ENCODE measurements at places on chromosomes 2 and 18.
A peak's percentile ranks its signal among the peaks of the same experiment; 100 is the strongest.

GRCh38 chr2:60044484-60044883 lies 509.0 kb downstream of the BCL11A start:
- no peak for DNase-seq

DNA sequence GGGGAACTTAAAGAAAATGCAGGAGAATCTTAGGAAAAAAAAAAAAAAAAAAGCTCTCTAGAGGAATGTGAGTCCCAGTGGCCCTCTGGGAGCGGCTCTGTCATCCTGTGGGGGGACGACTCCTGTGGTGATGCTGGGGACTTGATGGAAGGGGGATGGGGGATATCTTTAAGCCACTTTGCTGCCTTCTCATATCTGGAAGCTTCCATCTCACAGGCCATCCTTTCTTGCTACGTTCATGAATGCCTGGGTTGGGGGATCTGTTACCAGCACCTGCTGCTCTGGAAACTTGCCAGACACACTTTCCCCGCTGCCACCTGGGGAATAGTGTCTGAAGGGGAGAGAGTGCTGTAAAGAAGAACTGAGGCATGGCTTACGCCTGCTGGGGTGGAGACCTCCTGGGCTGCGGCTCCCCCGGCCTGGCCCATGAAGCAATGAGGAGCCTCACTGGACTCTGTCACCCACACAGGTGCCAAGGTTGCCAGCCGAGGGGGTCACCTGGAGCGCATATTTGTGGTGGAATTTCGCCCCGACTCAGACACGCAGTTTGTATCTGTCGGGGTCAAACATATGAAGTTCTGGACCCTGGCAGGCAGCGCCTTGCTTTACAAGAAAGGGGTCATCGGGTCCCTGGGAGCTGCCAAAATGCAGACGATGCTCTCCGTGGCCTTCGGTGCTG lies 92.8 kb downstream of the RTN4 start:
- no peak for DNase-seq

DNA sequence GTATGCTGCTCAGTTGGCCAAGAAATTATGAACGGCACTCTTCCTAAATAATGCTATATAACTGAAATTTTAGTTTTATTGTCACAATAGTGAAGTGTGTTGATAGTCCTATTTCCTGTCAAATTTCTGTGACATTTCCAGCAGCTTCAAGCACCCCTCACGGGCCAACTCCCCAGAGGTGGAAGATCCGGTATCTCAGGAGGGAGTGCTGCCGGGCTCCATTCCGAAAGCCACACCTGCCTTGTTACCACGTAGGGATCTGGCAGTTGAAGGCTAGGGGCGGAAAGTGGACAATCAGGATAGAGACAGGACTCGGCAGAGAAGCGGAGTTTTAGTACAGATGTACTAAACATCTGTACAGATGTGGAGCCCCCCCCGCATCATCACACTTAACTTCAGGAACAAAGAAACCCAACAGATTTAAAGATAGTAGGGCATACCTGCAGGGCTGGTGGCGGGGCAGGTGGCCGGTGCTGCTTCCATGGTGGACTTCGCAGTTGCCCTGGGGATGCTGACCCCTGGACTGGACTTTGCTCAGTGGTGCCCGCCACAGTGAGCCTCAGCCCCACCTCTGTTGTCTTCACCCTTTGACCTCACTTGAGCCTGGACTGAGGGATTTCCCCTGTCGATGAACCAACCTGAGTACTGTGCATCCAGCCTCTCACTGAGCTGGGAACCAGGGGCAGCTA lies 22.3 kb downstream of the ASAP2 start:
- no peak for DNase-seq

DNA sequence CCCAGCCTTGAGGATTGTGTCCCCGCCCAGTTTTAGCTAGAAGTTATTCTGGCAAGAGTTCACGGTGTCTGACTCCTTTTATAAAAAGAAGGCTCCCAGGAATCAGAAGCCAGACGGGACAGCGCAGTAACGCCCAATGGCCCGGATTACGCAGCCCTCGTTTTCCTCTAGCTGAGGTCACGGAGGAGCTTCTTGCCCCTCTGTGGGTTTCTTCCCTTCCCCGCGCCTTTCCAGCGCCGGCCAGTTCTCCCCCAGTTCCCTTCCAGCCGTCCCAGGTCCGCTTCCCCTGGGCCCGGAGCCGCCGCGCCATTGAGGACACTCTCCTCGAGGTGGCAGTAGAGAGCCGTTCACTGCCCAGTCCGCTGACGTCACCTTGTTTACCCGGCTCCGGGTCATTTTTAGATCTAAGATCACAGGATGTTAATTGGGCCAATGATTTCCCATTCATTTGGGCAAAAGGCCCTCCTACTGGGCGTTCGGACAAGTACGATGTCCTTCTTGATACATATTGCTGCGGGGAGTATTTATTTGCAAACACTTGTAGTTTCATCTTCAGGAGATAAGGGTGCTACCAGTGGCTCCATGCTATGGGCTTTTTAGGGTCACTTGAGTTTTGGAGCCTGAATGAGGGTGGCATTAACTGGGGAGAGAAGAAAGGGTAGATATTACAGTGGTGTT lies 81.5 kb upstream of the PPM1B start:
- DNase-seq = peak; percentile 80

DNA sequence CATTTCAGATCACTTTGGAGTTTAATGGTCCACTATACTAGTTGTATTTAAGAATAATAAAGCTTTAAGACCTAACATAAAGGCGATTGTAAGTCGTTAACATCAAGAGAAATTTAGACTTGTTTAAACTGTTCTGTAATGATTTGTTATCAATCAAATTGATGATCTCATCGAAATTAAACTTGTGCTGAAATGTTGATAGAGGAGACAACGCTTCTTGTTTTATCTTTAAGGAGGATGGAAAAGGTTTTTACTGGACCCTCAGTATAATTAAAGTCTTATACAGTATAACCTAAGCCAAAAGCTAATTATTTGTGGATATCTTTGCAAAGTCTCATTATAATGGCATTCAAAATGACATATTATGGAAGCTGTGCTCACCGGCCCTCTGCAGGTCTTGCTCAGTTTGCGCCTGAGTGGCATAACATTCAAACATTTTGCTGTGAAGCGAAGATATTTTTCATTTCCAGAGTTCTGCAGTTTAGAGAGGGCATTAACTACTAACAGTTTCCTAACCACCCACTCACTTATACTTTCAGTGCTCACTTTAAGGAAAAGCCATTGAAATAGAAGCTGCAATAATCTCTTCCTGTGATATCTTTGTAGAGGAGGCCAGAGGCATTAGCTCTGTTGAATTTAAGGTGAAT lies 1.4 kb upstream of the SERTAD2 start:
- peak; percentile 64 for DNase-seq

DNA sequence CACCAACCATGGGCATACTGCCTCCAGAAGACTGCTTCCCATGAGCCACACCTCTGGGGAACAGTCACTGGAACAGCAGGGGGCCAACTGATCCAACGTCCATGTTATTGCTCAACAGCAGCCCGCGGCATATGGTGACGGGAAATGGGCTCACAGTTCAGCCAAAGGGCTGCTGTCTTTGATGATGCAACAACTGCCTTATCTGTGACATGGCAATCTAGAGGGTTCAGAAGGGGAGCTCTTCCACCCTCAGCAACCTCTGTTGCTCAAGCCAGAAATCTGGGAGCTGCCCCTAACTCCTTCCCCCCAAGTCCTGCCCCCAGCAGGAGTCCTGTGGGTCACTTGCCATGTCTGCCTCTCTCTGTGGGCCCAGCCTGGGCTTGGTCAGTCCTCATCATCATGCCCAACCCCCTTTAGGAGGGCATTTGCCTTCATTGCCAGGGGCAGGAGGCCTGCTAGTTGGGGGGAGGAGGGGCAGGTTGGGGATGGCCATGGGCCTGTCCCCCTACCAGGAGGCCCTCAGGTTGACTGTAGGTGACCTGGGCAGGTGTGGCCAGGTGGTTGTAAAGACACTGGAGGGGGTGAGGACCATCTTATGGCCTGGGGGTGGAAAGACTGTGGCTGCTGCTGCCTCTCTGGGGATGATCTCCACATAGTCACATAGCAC lies 212.9 kb downstream of the CYP26B1 start:
- DNase-seq = no peak

- DNase-seq = peak; percentile 97
These were observed 25.7 kb downstream of the MAP4K3 start for GRCh38 chr2:39411181-39411944.

GRCh38 chr2:233198026-233198425 lies 53.4 kb upstream of the ATG16L1 start:
- DNase-seq = no peak

DNA sequence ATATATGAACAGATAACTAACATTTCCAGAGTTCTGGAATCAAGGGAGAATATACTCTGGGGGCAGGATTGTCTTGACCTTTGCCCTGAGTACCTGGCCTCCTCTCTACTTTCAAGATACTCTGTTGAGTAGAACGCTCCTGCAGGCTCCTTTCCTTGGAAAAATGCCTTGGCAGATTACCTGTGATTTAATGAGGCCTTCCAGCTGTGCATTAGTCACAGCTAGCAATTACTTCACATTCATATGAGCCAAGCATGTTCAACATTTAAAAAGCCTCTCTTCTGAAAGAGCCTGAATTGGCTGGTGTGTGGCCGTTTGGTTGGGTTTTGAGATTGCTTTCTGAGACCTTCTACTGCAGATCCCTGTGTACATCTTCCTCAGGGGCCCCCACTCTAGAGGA lies 142.2 kb downstream of the PLCL1 start:
- no peak for DNase-seq

- peak; percentile 68 for DNase-seq
These were observed 186.2 kb upstream of the GCFC2 start for GRCh38 chr2:75896779-75897366.

- DNase-seq = no peak
These were observed 92.1 kb downstream of the AOX1 start for GRCh38 chr2:200677721-200678532.
